ENCODE measurements at places on chromosomes 3 and 15.

- no peak for DNase-seq
These were observed 12.7 kb downstream of the PRC1 start for GRCh38 chr15:90981681-90982080.

- DNase-seq = peak; percentile 95
These were observed 533 bp downstream of the ARF4 start for GRCh38 chr3:57596495-57597126.

GRCh38 chr15:77653832-77654480 is 21.2 kb upstream of the LINGO1 start:
- no peak for DNase-seq

DNA sequence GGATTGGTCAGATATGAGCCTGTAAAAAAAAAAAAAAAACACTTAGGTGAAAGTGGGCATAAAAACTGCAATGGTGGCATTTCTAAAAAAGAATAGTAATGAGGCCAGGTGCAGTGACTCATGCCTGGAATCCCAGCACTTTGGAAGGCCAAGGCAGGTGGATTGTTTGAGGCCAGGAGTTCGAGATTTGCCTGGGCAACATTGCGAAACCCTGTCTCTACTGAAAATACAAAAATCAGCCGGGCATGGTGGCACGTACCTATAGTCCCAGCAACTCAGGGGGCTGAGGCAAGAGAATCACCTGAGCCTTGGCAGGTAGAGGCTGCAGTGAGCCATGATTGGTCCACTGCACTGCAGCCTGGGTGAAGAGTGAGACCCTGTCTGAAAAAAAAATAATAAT is 38.3 kb upstream of the BHLHE40 start:
- DNase-seq = no peak

DNA sequence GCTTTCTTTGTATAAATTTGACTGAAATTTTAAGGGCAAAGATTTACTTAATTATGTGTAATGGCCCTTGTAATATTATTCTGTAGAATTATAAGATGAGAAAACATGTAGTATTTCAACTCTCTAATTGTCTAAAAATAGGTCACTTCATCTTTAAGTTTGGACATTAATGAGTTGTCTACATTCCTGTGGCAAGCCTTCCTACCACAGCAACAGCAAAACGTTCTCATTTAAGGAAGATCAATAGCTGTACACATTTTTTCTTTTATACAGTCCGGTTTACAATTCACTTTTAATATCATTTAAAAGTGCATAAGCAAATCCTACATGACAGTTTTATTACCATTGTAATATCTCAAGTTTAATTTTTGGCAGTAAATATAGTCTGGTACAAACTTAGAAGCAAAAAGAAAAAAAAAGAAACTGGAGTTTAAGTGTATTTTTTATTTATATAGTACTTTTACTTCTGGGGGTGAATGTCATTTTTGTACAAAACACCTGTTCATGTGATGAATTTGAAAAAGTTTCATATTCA is 501.8 kb downstream of the ZPLD1 start:
- DNase-seq = no peak

GRCh38 chr3:43331381-43331780 is 45.0 kb downstream of the SNRK start:
- DNase-seq = no peak

DNA sequence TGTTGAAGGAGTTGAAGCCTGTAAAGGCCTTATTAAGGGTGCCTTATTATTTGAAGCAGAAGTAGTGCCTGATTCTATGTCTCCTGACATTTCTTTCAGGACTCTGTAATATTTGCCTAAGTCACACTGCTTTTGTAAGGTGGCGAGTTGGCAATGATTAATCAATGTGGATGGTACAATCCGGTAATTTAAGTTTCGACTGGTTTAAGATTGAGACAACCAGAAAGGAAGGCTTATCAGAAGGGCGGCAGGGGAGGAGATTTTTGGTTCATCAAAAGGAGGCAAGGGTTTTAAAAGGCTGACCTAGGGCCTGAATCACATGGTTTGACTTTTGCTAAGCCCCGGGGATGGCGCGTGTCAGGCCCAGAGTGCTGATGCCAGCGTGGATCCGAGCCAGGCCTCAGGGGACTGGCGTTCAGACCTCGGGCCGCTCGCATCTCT is 830 bp upstream of the RNF13 start:
- no peak for DNase-seq

GRCh38 chr3:148964809-148965208 is 26.5 kb upstream of the GYG1 start:
- no peak for DNase-seq

- no peak for DNase-seq
These were observed 113.3 kb upstream of the GBE1 start for GRCh38 chr3:81874738-81875137.

- DNase-seq = no peak
These were observed 72.2 kb downstream of the RPLP1 start for GRCh38 chr15:69524814-69525213.

GRCh38 chr15:85702321-85703101 is 92.2 kb downstream of the KLHL25 start:
- DNase-seq = no peak

- no peak for DNase-seq
These were observed 26.5 kb downstream of the DAPK2 start for GRCh38 chr15:64019764-64020163.

DNA sequence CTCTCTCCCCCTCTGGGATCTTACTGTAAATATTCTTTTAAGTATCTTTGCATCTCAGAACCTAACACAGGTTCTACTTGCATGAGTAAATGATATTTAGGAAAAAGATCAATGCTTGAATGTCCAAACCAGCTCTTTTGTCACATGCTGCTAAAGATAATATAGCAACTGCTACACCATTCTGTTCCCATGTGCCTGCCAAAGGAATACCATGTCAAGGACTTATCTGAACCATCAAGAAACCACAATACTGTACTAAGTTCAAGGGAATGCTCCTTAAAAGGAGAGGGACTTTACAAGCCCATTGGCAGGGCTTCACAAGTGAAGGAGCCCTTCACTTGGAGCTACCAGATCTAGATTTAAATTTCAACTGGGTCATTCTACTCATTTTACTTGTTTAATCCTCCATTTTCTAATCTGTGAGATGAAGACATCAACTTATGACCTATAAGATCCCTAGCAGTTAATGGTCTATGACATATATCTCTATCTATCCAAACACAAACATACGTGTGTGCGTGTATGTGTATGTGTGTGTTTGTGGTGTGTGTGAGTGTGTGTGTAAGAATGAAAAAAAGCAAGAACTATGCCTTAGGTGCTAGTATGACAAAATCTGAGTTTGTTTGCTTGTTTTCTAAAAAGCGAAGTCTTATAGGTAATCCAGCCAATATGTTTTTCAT is 13.0 kb upstream of the SEC62 start:
- DNase-seq = no peak

GRCh38 chr3:29466442-29466841 is 185.6 kb downstream of the RBMS3 start:
- DNase-seq = no peak

DNA sequence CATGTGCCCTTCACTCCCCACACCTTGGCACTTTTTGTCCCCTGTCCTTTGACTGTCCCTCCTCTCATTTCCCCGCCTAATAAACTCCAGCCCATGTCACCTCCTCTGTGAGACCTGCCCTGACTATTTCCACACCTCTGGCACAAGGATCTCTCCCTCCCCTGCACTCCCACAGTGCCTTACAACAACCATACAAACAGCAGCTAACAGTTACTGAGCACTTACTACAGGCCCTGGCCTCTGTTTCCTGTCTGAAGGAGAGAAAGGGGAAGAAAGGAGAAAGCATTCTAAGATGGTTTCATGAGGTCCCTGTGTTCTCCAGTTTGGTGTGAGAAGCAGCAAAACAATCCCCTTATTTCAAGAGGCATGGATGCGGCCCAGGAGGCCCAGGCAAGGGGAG is 20.0 kb upstream of the TRH start:
- peak; percentile 99 for DNase-seq

DNA sequence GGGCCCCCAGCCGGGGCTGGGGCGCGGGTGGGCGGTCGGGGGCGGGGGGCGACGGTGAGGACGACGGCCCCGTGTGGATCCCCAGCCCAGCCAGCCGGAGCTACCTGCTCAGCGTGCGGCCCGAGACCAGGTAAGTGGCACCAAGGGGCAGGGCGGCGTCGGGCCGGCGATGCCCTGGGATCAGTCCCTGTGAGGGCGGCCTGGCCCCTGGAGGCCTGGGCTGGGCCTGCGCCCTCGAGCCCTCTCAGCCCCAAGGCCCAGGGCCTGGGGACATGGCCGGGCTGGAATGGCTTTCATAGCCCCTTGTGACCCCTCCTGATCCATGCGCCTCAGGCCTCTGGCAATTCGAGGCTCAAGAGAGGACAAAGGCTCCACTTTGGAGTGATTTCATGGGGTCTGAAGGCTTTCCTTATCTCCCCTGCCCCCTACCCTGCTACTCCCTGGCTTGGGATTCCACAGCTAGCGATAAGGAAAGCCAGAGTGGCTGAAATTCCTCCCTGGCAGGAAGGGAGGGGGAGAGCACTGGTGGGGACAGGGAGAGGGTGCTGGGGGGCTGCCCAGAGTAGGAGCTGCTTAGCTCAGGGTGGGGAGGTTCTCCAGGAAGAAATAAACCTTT is 418 bp downstream of the ALPK3 start:
- DNase-seq = no peak

GRCh38 chr3:45199837-45200648 is 26.0 kb downstream of the TMEM158 start:
- no peak for DNase-seq

GRCh38 chr15:100484443-100484842 is 44.3 kb downstream of the CERS3 start:
- DNase-seq = no peak

GRCh38 chr15:69697916-69698315 is 245.3 kb downstream of the RPLP1 start:
- no peak for DNase-seq

- DNase-seq = no peak
These were observed 114.6 kb upstream of the TSC22D2 start for GRCh38 chr3:150293401-150294001.

- DNase-seq = no peak
These were observed 40.4 kb upstream of the PXYLP1 start for GRCh38 chr3:141191097-141191749.

DNA sequence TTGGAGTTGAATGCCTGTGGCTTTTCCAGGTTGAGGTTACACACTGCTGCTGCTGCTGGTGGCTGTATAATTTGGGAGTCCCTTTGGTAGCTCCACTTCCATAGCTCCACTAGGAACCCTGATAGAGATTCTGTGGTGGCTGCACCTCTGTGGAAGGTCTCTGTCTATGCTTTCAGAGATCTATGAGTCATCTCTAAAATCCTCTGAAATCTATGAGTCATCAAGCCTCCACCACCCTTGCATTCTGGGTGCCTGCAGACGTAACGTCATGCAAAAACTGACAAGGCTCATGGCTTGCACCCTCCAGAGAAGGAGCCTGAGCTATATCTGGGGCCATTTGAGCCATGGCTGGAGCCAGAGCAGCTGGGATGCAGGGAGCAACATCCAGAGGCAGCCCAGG is 1037.0 kb upstream of the CFAP20DC start:
- DNase-seq = peak; percentile 6

DNA sequence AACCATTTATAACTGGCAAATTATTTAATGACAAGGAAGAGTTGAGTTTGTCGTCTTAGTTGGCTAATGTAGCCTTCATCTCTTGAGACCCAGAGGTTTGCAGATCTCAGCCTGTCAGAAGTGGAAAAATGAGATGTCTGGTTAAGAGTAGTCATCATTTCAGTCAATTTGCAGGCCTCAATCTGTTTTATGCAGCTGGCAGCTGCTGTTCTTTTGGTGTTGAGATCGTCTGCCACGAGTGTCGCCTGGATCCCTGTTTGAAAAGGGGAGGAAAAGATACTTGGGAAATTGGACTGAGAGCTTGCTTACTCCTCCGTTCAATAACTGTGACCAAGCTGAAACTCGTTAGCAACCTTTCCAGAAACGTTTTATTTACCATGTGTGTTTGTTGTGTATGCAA is 2.3 kb downstream of the PHLDB2 start:
- DNase-seq = no peak

DNA sequence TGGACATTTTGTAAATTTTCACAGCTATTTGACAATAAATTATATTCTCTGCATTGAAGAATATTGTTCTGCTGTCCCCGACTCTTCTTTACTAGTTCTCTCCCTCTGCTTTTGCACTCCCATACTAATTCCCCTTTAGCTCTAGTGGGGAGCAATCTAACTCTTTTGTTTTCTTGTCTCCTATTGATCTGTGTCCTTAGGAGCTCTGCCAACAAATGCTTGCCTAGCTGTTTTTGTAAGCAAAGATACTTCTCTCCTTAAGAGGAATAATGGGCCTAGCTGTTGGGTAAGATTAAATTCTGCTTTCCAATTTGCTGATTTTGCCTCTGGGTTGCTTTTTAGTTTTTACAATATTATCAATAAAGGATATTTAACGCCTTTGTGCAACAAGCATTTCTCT is 17.7 kb downstream of the ADAMTSL3 start:
- DNase-seq = no peak

DNA sequence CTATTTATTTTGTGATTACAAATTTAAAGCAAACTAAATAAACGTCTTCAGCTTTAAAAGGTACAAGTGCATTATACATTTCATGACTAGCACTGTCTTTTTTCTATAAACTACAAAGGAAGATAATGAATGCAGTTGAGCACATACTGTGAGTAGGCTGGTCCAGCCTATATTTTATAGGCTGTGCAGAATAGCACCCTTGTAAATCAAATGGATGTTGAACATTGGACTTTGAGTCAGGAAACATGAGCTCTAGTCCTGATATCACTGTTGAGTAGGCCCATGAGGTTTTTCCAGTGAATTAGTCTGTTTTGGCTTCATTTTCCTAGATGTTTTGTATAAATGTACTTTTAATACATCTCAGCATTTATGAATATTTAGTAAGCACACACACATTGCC is 447.3 kb upstream of the KCNMB2 start:
- DNase-seq = no peak

- DNase-seq = no peak
These were observed 25.5 kb upstream of the SHC4 start for GRCh38 chr15:48989170-48989569.

DNA sequence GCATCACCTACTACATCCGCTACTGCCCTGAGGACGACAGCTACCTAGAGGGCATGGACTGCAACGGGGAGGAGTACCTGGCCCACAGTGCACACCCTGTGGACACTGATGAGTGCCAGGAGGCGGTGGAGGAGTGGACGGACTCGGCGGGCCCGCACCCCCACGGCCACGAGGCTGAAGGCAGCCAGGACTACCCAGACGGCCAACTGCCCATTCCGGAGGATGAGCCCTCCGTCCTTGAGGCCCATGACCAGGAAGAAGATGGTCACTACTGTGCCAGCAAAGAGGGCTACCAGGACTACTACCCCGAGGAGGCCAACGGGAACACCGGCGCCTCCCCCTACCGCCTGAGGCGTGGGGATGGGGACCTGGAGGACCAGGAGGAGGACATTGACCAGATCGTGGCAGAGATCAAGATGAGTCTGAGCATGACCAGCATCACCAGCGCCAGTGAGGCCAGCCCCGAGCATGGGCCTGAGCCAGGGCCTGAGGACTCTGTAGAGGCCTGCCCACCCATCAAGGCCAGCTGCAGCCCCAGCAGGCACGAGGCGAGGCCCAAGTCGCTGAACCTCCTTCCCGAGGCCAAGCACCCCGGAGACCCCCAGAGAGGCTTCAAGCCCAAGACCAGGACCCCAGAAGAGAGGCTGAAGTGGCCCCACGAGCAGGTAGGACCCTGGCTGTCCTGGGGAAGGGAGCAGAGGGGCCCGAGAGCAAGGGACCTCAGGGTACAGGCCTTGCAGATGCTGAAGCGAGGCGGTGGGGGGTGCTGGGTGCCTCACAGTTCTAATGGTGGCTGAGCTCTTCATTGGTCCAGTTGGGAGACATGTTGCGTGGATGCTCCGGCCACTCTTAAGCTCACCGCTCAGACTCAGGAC is 168.6 kb downstream of the APBA2 start:
- DNase-seq = no peak

- no peak for DNase-seq
These were observed 109.1 kb downstream of the MINAR1 start for GRCh38 chr15:79541196-79541595.

Measured in AML-193 (cell line).